ENCODE measurements at places on chromosomes 5 and 9.
A peak's percentile ranks its signal among the peaks of the same experiment; 100 is the strongest.

GRCh38 chr9:126624479-126624826 lies 10.7 kb downstream of the LMX1B start:
- no peak for DNase-seq

GRCh38 chr5:137498301-137498735 lies 808 bp downstream of the SPOCK1 start:
- peak; percentile 75 for DNase-seq

- DNase-seq: no peak
Measured at GRCh38 chr5:128904805-128905567, 60.3 kb upstream of the SLC27A6 start.

DNA sequence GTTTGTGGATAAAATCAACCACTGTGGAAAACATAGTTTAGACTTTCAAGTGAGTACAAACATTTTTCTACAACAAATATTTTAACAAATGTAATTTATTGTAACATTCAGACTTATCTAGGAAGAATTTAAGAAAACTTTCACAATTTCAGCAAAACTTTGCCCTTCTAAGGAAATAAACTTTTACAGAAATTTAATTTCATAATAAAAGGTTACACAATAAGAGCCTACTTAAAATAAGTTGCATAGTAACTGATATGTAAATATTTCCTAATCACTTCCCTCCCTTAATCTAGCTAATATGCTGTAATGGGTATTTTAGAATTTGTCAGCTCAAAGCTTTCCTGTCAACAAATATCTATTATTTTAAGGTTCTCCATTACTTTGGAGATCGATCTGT lies 1899.9 kb downstream of the MAT2B start:
- no peak for DNase-seq

DNA sequence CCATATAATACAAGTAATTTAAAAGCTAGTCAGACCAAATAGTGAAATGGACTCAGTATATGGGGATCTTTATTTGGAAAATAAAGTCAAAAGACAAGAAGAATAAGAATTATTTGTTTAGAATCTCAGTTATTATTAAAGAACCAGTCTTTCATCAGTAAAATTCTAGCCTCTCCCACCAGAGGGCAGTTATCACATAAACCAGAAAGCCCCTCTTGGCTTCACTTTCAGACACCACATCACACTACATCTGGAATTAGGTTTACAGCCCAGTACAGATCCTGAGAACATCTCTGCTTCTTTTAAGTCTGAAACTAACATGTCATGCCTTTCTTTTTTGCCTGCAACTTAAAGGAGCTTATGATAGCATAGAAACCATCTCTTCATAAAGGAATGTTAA lies 12.2 kb upstream of the HSPB3 start:
- no peak for DNase-seq

- no peak for DNase-seq
Measured at GRCh38 chr9:76580820-76581219, 121.8 kb downstream of the GCNT1 start.

GRCh38 chr9:77176686-77177142 lies 620 bp upstream of the VPS13A start:
- DNase-seq: no peak

- DNase-seq: peak; percentile 91
Measured at GRCh38 chr9:89878687-89879086, 273.9 kb downstream of the GADD45G start.

DNA sequence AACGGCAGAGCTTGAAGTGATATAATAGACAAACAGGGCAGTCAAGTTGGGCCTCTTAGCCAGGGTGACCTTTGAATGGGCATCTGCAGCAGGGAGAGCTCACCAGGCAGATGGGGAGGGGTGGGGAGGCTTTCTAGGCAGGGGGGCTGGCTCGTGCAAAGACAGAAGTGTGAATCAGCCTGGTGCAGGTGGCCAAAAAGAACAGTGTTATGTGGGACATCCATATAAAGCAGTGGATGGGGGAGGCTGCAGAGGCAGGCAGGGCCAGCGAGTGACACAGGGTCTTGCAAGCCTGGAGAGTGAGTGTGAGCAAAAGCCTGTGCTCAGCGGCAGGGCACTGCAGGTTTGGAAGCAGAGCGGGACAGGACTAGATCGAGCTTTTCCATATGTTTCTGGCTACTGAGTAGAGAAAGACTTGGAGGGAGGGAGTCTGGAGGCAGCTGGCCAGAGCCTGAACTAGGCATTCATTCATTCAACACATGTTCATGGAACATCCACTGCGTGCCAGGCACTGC lies 14.2 kb upstream of the TTLL11 start:
- DNase-seq: peak; percentile 74

GRCh38 chr9:107422189-107423185 lies 67.1 kb downstream of the KLF4 start:
- DNase-seq: peak; percentile 87

GRCh38 chr9:87656485-87656884 lies 69.4 kb upstream of the CTSL start:
- no peak for DNase-seq

DNA sequence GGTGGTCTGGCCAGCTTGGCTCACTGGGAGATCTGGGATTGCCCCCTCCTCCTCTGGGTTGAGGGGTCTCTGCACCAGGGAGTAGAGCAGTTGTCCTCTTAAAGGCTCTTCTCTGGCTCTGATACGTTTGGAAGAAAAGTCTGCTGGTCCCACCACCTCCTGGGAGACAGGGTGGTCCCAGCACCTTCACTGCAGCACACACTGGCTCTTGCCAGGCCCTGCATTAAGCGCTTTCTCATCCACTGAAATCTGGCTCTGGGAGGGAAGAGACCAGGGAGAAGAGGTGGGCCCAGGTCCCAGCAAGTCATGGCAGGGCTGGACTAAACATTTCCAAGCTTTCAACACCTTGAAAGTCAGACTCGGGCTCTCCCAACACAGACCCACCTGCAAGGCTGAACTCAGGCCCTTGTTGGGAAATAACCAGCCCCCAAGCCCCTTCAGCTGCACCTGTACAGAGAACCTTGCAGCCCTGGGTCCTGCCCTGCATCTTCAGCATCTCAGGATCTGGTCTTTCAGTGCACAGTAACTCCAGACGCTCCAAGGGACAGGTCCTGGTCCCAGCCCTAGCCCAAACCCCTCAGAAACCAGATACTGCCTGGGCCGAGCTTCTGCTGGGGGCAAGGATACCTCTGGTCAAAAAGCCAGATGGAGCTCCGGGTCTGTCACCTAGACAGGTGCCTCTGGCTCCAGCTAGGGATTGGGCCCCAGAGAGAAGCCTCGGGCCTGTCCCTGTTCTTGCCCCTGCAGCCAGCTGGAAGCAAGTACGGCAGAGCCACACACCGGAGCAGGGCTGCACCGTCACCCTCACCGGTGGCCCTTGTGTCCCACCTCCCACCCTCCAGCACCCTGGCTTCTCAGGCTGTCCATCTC lies 134.5 kb downstream of the DAB2IP start:
- DNase-seq: no peak

GRCh38 chr5:68419637-68420452 lies 204.3 kb downstream of the PIK3R1 start:
- DNase-seq: no peak

GRCh38 chr5:36177715-36178523 lies 26.0 kb downstream of the SKP2 start:
- no peak for DNase-seq

DNA sequence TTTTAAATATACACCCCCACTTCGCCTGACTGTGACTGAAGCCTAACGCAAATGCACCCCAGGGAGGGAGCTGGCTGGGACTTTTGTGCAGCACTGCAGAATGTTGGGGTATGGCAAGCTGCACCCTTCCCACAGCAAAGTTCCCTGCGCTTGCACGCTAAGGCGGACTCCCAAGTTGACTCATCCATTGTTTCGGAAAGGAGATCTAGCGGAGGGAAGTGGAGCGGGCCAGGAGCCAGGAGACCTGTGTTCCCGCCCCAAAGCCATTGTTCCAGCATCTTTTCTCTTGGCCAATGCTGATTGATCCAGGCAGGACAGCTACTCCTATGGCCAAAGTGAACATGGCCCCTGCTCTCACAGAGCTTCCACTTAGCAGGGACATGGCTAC lies 202.9 kb downstream of the AOPEP start:
- peak; percentile 85 for DNase-seq

- no peak for DNase-seq
Measured at GRCh38 chr5:144142139-144142823, 28.2 kb downstream of the YIPF5 start.

DNA sequence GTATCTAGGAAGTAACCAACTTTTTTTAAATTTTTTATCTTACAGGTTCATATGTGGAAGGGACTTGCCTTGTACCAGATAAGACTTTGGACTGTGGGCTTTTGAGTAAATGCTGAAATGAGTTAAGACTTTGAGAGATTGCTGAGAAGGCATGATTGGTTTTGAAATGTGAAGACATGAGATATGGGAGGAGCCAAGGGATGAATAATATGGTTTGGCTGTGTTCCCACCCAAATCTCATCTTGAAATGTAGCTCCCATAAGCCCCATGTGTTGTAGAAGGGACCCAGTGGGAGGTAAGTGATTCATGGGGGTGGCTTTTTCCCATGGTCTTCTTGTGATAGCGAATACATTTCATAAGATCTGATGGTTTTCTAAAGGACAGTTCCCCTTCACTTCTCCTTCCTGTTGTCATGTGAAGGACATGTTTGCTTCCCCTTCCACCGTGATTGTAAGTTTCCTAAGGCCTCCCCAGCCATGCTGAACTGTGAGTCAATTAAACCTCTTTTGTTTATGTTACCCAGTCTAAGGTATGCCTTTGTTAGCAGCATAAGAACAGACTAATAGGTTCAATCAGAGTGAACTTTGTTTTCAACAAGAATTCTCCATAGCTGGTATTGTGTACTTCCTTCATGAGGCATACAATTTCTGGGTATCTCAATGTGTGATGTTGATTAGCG lies 535.6 kb upstream of the MEF2C start:
- DNase-seq: no peak

DNA sequence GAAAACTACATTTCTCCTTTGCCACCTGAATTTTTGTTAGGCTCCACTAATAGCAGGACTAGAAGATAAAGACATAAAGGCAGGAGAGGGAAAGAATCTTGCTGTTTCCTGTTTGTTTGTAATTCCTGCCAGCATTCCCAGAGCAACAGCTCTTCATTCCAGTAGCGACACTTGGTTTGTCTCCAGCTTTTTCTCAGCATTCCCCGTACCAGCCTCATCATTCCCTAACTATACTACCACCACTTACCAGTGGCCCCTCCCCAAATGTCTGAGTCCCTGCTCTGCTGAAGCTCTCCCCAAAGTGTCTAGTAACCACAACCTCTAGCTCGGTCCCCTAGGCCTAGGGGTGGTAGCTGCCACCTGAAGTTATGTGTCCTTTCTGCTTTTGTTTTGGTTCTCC lies 18.6 kb downstream of the CETN3 start:
- no peak for DNase-seq

DNA sequence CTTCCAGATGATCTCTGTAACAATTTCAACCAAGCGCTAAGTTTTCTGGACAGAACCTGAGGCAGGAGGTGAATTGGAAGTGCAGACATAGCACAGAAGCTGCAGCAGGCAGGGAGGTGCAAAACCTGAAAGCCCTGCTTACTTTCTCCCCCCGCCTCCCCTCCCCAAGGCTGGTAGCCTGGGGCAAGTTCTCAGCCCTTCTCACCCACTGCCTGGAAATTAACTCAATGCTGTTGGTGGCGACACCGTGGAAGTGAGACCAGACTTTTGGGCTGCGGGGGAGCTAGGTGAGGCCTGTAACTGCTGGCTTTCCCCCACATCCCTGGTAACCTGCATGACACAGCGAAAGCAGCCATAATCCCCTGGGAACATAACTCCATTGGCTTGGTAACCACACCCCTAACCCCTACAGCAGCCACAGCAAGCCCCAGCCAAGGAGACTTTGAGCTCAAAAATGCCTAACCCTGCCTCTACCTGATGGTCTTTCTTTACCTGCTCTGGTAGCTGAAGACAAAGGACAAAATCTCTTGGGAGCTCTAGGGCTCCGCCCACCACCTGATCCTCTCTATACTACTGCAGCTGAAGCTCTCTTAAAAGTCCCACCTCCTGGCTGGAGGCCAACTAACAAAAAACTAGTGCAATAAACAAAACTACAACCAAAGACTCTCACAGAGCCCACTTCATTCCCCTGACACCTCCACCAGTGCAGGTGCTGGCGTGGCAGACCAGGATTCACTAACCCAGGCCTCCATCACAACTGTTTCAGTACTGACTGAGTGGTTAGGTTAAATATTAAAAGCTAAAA lies 11.9 kb upstream of the OR13C8 start:
- no peak for DNase-seq

- DNase-seq: peak; percentile 85
Measured at GRCh38 chr9:127884427-127884911, 7.0 kb upstream of the AK1 start.

GRCh38 chr5:156825688-156826087 lies 24.4 kb upstream of the PPP1R2B start:
- no peak for DNase-seq

DNA sequence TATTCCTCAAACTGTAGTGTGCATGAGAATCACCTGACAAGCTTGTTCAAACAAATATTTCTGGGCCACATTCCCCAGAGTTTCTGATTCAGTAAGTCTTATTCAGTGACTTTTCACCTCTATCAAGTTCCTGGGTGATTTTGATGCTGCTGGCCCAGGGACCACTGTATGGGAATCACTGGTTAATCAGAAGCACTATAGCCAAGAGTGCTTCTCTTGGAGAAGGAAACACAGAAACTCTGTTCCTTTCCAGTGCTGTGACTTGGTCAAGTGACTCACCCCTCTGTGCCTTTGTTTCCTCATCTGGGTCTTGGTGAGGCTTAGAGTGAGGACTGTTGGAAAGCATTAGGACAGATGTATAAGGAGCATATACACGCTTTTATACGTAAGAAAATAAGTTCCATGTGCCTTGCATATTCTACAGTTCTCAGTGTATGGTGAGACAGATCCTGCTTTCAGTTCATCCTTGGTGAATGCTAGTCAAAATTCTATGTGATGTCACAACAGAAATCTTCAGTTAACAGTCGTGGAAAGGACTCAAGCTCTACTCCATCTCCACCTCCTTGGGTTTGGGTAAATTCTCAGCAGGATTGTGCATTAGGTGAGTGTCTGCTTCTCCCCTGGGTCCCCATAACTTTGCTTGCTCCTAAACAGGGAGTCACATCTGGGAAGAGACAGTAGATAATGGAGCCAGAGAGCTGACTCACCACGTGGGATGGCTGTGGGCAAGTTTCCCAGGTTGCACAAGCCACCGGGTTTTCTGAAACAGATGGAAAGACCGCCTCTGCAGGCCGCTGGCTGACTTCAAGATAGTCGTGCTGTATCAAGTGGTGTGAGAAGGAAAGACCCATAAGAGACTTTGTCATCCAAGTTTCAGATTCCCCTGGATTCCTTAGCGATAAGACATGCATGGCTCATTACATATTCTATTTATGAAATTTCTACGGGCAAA lies 117.0 kb downstream of the NXNL2 start:
- peak; percentile 95 for DNase-seq

GRCh38 chr5:112657804-112658203 lies 79.9 kb upstream of the APC start:
- DNase-seq: no peak

DNA sequence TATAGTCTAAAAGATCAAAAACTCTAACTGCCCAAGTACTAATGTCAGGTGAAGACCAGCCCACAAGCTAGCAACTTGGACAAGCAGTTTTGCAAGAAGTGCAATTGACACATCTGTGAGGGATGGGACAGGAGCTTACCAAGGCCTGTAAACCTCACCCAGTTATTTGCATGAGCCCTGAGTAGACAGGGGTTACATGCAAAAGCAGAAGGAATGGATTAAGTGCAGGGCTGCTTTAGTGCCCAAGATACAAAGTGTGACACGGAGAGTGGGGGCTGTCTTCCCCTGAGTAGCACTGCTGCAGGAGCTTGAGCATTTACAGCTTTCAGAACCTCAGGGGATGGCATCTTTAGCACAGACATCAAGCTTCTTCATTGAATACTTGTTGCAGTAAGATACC lies 286.7 kb downstream of the ELAVL2 start:
- DNase-seq: no peak

GRCh38 chr5:179610109-179610902 lies 13.2 kb downstream of the HNRNPH1 start:
- DNase-seq: peak; percentile 59

- no peak for DNase-seq
Measured at GRCh38 chr9:95341293-95341962, 23.9 kb upstream of the FANCC start.

All from right cardiac atrium (tissue), 5 donors.